ENCODE measurements at places on chromosomes 1 and 21.

- DNase-seq = no peak
Measured at GRCh38 chr1:162552684-162553252, 8.8 kb upstream of the UAP1 start.

DNA sequence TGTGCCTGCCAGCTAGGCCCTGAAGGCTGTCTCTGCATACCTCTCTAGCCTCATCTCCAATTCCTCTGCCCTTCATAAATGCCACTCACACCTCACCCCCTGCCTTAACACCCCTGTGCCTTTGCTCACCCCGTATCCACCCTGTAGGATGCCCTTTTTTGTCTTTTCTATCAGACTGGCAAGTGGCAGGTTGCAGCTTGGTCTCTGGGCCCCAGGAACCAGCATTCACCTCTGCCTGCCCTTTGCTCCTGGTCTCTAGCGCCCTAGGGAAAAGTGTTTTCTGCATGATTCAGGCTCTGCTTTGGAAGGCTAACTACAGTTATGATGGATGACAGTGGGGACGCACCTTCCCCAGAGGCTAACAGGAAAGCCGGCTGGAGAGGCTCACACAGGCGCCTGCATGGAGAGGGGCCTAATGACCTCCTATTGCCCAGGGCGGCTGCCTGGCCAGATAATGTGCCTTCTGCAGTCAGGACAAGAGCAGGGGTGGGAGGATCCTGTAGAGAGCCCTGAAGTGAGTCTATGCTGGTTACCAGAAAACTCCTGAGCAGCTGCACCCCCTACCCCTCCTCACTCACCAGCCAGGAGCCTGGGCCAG lies 11.2 kb downstream of the KANK4 start:
- DNase-seq = no peak

GRCh38 chr1:61450872-61451571 lies 273.9 kb downstream of the TM2D1 start:
- no peak for DNase-seq

DNA sequence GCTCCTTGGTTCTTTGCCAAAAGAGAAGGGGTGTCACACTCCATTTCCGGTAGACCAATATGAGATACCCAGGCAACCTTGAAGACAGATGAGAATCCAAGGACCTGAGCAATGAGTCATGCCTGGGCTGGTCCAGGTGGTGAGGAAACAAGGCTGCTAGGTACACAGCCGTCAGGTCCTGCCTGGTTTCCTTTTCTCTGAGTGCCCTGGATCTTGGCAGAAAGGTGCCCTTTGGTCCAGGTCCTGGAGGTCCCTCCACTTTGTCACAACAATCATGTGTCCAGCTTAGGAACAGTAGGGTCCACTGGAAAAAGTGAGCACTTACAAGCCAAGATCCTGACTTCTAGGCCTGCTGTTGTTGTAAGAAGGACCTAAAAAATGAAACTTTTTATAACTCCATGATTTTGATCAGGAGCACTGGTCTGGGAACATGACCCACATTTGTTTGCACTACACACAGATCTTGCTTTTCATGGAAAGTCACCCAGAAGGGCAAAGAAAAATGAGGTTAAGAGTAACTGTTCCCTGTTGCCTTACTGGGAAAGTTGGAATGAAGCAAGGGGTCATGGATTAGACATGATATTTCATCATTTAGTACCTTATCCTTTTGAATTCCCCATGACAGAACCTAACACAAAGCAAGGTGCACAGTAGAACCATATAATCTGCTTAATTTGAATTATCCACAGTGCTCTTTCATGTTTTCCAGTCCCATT lies 94.7 kb downstream of the PAPPA2 start:
- DNase-seq = no peak

GRCh38 chr1:3399732-3400131 lies 54.7 kb upstream of the ARHGEF16 start:
- DNase-seq = no peak
